ENCODE measurements at places on chromosomes 3 and 15.

DNA sequence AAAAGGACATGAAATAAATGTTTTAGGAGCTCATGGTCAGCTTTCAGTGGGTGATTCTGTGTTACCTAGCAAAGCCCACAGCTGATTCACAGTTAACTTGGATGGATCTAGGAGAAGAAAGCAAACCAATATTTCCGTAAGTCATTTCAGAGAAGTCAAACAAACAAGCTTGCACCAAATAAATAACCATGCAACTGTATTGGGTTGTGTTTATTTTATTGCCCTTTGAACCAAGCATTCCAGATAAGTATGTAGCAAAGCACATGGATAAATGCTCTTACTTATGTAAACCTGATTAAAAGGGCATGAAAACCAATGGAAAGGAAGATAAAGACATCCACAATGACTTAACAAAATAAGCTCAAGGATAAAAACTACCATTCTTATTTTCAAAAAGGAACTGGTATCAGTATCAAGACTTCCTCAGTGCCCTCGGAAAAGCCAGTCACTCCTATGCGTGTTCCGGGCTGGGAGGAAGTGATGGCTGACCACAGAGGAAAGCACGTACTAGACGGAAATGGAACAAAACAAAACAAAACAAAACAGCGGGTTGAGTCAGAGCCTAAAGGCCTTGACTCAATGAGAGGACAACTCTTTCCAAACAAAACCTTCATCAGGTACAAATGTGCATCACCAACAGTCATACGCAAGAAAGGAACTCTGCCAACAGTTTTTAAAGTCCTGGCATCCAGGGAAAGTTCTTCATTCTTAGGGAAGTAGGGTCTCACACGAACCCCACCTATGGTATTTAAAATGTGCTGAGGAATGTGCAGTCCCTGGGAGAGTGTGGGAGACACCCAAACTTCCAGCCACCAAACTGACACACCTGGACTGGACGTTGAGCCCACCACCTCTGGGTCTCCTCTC lies 103.3 kb downstream of the SNRK start:
- DNase-seq = peak; percentile 89

- no peak for DNase-seq
These were observed 1.0 kb upstream of the MELTF start for GRCh38 chr3:197030379-197031314.

- DNase-seq = no peak
These were observed 35.7 kb upstream of the SPSB4 start for GRCh38 chr3:141015481-141015880.

DNA sequence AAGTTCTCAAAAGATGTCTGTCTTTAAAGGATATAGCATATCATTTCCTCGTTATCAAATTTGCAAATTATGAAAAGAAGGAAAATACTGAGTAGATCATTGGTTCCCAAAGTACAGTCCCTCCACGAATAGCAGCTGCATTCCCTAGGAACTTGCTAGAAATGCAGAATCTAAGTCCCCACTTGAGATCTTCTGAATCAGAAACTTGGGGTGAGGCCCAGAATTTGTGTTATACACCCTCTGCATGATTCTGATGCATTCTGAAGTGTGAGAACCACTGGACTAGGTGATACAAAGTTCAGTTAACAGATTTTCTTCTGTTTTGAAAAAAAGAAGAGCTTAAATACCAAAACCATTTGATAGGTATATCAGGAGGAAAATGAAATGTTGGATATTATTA lies 77.1 kb downstream of the SLC25A26 start:
- no peak for DNase-seq
